ENCODE measurements at places on chromosomes 1 and 21.

DNA sequence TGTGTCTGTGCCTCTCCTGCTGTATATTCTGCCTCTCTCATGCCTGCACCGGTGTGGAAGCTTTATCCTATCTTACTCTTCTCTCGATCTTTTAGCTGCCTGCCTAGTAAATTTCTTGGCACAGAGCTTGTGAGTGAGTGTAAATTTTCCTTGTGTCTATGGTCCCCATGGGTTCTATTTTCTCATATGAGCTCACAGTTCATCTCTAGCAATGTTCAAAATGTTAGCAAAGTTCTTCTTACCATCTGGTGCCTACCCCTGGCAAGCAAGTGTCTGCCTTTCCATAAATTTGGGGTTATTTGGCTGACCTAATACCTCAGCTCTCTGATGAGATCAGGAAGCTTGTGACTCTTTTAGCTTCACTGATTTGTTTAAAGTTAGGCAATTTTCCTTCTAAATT lies 572.1 kb upstream of the BRINP3 start:
- DNase-seq, result no peak

- no peak for DNase-seq
Observed at GRCh38 chr1:224087286-224087794, 26.6 kb upstream of the FBXO28 start.

GRCh38 chr1:43358121-43358745 lies 548 bp upstream of the CDC20 start:
- DNase-seq, result no peak

GRCh38 chr1:77642196-77642595 lies 40.3 kb downstream of the ZZZ3 start:
- no peak for DNase-seq

GRCh38 chr21:29436143-29436542 lies 137.4 kb downstream of the BACH1 start:
- peak; percentile 44 for DNase-seq

DNA sequence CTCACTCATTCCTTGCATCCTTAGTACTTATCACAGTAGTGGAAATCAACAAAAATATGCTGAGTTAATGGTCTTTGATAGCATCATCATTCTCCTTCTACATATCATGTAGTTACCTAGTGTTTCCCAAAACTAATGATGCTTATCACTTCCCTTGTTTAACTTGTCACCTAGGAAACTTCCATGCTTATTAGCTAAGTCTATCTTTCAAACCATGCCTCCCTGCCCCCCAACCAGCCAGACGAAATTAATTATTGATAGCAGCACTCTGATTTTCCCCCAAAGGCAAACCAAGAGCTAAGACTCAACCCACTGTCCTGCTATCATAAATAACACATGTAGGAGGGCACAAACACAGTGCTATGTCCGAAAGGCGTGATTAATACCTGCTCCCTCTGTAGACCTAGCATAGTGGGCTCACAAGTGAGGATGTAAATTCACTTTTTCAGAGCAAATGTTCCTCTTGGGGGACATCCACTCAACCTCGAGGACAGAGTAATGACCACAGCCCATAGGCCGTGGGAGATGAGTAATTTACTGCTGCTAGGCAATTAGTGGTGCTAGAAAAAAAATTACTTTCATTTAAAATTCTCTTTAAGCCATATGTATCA lies 25.8 kb upstream of the LPAR3 start:
- no peak for DNase-seq

DNA sequence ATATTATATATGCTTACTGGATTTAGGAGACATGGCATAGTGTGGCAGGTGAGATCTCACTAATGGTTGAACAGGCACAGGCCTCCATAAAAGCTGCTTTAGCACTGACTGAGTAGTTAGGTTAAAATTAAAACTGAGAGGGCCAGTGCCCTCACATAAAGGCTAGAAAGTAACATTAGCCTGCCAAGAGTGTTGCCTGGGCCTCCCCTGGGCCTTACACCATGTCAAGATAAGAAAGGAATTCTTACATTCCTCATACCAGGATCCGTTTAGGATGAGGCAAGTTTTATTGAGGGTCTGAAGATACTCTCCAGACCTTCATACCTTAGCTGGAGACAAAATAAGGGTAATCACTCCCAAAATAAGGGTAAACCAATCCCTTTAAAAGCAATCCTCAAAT lies 1011.8 kb downstream of the PLA2G4A start:
- no peak for DNase-seq
